ENCODE measurements at places on chromosomes 6 and 20.
A peak's percentile ranks its signal among the peaks of the same experiment; 100 is the strongest.

DNA sequence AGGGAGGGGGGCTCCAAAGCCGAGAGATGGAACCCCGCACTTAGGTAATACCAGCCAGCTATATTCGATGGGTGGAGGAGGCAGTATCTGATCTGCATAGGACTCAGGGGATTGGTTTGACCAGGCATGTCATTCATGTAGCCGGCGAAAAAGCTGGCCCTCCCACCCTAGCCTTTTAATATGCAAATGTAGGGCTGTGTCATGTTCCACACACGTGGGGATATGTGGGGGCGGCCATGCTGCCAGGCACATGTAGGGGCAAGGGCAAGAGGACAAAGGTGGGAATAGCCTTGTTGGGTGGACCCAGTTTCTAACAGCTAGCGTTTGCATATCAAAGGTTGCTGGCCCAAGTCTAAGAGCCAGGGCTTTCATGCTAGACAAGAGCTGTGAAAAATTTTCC is 39.1 kb upstream of the DDR1 start:
- DNase-seq, result no peak

GRCh38 chr6:54020334-54020733 is 90.9 kb upstream of the MLIP start:
- no peak for DNase-seq

- no peak for DNase-seq
Observed at GRCh38 chr6:20827798-20828197, 293.5 kb downstream of the CDKAL1 start.

GRCh38 chr6:161270116-161270515 is 3.7 kb downstream of the AGPAT4 start:
- no peak for DNase-seq

- no peak for DNase-seq
Observed at GRCh38 chr6:11202513-11203305, 29.8 kb downstream of the NEDD9 start.

DNA sequence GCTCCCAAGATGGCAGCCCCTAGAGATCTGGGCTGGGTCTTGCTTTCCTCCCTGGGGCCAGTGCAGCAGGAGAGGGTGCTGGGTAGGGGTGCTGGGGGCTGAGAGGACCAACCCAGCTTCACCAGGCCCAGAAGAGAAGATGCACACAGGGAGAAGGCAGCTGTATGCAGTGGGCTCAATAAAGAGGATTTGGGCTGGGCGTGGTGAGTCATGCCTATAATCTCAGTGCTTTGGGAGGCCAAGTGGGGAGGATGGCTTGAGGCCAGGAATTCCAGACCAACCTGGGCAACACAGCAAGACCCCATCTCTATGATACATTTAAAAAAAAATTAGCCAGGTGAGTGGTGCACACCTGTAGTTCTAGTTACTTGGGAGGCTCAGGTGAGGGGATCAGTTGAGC is 25.7 kb upstream of the EMILIN3 start:
- DNase-seq, result no peak

DNA sequence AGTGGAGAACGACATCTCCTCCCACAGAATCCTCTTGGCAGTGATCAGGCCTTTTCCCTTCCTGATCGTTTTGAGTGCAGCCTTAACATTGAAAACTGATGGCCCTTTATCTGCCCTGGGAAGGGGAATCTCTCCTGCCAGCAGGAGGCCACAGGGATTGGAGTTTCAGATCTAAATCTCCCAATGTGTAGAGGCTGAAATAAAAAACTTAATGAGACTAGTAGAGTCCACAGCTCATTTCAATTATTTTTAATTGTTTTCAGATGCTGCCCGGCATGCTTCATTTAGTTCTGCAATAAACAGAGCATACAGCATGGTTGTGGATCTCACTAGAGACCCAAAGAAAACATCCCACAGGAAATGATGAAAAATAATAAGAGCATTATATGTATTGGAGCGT is 662.2 kb upstream of the HS3ST5 start:
- DNase-seq, result no peak

DNA sequence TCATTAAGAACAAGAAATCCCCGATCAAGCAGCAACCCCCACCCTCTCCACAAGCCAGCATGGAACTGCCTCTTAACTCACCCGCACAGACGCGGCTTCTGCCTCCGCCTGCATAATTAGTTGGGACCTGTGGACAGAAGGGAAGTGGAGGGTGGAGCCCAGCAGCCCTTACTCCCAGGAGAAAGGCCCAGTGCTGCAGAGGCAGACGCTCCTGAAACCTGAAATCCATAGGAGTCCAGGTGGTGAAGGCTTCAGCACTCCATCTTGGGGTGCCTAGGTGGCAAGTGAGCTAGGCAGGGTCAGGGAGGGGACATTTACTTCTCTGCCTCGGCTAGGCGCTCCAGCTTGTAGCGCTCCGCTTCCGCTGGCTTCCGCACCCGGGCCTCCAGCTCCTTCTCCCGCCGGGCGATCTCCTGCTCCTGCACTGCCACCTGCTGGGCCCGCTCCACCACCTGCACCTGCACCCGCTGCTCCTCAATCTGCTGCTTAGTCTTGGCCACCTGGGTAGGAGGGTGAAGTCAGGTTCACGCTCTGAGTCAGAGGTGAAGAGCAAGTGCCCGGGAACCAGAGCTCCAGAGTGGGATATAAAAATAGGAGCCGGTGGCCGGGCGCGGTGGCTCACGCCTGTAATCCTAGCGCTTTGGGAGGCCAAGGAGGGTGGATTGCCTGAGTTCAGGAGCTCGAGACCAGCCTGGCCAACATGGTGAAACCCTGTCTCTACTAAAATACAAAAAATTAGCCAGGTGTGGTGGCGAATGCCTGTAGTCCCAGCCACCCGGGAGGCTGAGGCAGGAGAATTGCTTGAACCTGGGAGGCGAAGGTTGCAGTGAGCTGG is 10.7 kb downstream of the TUBB start:
- peak; percentile 74 for DNase-seq

GRCh38 chr6:79225717-79226599 is 8.5 kb downstream of the HMGN3 start:
- DNase-seq, result no peak

DNA sequence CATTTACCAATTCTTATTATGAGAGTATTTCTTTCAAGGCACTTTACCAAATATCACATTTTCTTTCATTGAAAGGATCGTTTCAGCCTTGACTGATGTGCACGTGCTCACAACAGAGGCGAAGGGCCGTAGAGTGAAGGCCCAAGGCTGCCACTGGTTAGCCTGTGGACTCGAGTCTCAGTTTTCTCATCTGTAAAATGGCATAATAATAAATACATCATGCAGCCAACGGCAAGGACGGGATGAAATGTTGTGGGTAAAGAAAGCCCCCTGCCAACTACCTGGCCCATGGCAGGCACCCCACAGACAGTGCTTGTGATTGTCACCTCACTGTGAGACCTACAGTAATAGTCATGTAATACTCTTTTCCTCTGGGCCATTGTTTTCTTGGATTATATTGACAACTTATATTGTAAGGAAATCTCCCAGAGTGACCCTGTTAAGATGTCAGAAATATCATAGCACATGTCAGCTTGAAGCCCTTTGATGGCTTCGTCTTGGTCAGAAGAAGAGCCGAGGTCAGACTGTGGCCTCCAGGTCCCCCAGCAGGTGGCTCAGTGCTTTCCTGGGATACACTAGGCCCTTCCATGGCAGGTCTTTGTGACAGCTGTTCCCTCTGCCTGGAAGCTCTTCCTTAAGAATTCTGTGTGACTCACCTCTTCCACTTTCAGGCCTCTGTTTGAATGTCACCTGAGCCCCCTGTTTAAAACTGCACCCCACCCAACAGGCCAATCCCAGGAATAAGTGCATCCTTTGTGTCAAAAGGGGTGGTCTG is 36.3 kb downstream of the FAM50B start:
- no peak for DNase-seq

DNA sequence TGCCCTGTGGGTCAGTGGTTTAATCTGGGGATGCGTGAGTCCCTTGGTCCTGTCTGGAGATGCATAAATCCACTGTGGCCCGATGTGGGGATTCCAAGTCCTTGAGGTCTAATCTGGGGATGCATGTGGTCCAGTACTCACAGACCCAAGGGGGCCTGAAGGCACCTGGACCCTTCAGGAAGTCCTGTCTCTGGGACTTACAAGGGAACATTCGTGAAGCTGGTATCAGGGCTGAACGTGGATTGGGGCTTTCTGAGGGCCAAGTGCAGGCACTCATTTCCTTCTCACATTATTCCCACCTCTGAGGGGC is 25.2 kb upstream of the GTSF1L start:
- DNase-seq, result no peak
